ENCODE measurements at places on chromosomes 7 and 10.

DNA sequence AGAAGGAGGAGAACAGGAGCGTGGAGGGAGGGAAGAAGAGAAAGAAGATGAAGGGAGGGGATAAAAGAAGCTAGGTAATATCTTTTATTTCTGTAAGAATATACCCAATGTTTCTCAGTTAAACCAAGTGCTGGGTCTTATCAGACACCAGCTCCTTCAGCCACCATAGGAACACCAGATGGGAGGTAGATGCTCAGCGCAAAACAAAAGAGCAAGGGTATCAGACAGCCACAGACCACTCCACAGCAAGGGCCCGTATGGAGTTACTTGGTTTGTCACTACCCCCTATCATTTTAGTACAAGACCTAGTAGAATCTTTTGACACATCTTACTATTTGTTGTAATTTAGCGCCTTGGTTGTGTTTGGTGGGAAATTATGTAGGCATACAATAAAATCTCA, 65.9 kb upstream of the FAM133B start:
- no peak for DNase-seq

DNA sequence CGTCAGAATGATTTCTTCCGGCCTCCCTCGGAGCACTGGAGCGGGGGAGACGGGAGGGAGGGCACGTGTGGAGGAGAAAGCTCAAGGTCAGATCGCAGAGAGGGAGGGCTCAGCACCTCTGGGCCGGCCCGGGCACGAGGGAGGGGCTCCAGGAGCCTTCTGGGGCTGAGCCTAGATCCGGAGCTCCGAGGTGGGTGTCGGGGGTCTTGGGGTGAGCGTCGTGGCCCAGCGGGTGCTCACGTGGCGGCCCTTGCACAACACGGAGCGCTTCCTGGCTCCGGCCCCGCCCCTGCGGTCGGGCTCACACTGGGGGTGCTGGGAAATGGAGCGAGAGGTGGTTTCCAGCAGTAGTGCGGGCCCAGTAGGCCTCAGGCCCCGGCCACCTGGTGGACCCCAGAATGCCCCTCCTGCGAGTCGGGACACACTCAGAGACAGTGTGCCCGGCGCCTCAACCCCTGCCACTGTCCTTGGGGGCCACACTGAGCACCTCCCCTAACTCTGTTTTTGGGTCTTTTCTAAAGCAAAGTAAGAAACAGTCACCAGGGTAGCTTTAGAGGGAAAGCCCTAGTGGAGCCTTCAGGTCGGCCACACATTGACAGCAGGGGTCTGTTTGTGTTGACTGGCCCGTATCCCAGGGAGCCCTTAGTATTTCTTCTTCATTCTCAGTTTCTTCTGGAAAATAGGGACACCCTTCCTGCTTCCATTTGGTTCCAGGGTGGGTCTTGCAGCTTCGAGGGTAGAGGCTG, 798 bp downstream of the PPIF start:
- peak; percentile 75 for DNase-seq

DNA sequence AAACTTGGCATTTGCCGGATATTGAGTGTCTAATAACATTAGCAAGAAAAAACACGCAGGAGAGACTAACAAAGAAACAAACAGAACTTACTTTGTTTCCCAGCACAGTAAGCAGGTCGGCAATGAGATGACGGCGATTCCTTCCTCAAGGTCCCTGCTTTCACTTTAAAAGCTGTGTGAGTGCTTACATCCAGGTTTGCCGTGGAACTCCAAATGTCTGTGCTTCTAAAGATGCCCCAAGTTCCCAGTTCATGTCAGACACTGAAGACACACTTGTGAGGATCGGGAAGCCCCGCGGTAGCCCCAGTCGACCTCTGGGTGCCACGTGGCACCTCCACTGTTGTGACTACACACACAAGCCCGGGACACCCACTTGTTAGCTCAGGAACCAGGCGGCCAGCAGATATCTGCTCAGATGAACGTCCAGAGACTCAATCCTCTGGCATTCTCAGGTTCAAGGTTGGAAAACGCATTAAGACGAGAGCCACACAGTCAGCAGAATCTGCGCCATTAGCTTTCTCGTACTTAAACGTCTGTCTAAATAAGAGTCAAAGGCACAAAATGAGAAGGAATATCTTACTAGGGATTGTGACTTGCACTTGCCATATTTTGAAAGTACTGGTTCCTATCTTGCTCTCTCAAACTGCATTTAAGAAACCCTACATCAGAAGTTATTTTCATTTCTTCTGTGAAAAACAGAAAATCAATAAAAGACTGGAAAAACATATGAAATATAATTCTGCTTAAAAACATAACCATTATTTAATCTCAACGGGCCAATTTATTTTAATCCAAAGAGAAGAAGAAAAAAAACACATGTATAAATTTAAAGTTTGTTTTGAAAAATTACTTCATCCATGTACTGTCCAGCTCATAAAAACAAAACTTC, 207.6 kb upstream of the KLF14 start:
- DNase-seq, result no peak

DNA sequence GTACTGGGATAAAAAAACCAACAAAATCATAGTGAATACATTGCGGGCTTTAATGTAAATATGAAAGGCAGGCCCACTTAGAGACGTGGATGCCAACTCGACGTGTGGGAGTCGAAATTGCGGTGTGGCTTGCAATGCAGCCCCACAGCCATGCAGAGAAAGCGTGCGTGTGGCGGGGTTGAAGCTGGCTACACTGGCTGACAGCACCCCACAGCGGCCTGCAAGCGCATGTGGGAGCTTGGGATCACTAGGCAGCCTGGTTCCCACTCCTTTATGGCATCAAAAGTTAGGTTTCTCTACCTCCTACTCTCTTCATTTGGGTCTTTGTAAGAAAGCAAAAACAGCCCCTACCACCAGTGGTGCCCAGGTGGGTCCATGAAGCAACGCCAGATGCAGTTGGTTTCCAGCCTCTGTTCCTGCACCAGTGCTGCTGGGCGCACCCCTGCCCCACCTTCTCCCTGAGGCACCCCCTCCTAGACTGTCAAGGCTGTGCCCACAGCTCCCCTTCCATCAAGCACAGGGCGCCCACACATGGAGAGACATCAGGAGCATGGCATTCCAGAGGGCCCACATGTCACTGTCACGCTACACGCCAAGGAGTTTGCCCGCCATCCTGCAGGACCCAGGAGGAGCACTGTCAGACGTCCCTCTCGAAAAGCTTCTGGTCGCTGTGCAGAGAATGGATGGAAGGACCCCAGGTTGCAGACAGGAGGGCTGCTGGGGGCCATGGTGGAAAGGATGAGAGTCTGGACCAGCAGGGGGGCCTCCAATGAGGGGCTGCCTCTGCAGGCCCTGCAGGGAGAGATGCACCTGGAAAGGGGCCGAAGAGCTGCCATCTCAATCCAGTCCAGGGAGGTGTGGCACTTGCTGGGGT, 142.9 kb downstream of the PAXIP1 start:
- no peak for DNase-seq

- DNase-seq, result peak; percentile 24
Observed at GRCh38 chr7:93920496-93921182, 896 bp upstream of the GNG11 start.

All from fibroblast of skin of right biceps (primary cell).